ENCODE measurements at places on chromosomes 1 and 21. TPM values are rescaled to one million over a fixed set of nuclear protein-coding genes. Genes with fewer than 3 reads are reported as not detected.

- no peak for DNase-seq
Measured at GRCh38 chr1:196393742-196394141, 214.5 kb downstream of the KCNT2 start.

GRCh38 chr1:42914092-42914627 is 44.5 kb downstream of the SLC2A1 start:
- DNase-seq, result no peak

DNA sequence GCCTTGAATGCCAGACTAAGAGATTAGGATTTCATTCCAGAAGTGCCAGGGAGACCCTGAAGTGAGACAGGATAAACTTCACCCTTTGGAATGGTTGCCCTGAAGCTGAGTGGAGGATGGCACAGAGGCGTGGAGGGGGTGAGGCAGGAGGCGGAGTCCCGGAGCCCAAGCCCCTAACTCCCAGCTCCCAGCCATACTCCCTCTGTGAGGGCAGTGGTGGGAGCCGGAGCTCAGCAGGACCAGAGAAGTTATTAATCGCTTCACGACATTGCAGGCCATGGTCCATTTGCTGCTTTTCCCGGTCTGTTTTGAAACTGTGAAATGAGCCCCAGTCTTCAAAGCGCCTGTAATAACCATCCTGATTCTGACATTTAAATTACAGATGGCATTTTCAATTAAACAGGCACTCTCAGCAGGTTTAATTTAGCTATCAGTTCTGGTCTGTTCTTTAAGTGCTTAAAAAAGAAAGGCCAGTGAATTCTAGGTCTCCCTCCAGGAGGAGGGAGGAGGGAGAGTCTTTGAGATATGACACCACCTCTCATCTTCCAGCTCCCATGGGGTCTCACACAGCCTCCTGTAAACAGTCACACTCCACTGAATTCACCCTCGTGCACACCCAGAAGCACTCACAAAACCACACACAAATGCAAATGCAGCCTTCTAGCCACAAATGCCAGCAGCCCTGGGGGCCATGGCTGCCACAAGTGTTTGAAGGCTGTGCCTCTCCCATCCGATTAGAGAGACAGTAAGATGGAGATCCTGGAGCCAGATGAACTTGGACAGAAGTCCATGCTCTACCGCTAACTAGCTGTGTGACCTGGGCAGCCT is 19.6 kb downstream of the FBXO2 start:
- DNase-seq, result no peak

GRCh38 chr1:184911103-184911745 is 63.1 kb downstream of the NIBAN1 start:
- peak; percentile 51 for DNase-seq

GRCh38 chr1:119549719-119550132 is 42.7 kb downstream of the HSD3B1 start:
- DNase-seq, result peak; percentile 81

GRCh38 chr21:45244799-45245340 is 42.8 kb downstream of the POFUT2 start:
- no peak for DNase-seq

DNA sequence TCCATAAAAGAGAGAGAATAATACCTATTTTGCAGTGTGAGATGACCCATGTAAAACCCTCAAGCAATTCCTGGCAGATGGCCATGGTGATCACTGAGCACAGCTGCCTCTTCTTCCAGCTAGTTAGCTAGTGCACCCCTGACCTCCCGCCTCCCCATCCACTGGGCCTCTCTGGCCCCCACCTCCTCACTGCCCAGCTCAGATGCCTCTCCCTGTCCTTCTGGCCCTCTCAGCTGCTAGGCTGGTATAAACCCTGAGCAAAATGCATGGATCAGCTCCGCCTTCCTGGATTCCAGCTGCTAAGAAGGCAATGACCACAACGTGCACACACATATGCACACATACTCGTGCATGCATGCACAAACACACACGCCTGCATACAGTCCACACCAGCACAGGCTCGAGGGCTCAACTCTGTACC is 117.2 kb downstream of the DMRTB1 start:
- DNase-seq, result peak; percentile 59

DNA sequence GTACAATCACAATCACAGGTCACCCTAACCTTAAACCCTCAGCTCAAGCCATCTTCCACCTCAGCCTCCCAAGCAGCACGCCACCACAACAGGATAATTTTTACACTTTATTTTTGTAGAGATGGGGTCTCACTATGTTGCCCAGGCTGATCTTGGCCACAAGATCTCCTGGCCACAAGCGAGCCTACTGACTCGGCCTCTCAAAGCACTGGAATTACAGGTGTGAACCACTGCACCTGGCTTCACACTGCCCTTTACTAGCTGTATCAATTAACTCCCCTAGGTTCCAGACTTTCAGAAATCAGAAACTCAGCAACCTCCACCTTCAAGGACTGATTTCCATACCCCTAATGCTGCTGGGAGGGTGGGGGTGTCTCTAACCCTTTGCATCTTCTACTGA is 37.0 kb downstream of the NUP133 start:
- DNase-seq, result no peak

GRCh38 chr1:1150100-1150499 is 23.6 kb upstream of the TTLL10 start:
- DNase-seq, result no peak

- DNase-seq, result peak; percentile 92
Measured at GRCh38 chr1:224503161-224504118, 68.8 kb upstream of the WDR26 start.

DNA sequence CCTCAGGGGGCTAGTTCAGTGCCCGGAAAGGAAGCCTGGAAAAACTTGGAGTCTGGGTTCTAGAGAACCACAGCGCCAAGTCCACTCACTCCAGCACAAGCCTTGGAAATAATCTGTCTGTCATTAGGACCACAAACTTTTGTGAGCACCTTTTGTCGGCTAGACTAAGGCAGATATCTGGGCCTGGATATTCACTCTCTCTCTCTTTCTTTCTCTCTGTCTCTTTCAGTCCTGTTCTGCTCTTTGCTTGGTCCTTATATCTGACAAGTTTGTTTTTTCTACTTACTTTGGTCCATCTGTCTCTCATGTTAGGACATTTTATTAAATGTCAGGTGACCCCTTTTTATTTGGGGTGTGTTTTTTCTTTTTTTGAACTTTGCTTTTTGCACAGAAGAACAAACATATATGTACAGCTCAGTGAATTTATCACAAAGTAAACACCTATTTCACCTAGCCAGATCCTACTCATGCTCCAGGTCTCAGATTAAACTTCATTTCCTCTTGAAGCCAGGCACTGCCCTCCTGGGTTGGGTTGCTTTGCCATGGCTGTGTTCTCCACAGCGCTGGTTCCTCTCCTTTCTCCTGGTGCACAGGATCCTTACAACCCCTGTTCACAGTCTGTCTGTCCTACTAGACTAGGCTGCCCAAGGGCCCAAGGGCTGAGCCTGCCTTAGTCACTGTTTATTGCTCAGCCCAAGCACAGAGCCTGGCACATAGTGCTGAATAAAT is 40.8 kb downstream of the TCEANC2 start:
- no peak for DNase-seq

- DNase-seq, result peak; percentile 51
Measured at GRCh38 chr1:246117066-246117791, 389.9 kb downstream of the SMYD3 start.

GRCh38 chr1:101260556-101261350 is 23.9 kb downstream of the S1PR1 start:
- DNase-seq, result no peak

DNA sequence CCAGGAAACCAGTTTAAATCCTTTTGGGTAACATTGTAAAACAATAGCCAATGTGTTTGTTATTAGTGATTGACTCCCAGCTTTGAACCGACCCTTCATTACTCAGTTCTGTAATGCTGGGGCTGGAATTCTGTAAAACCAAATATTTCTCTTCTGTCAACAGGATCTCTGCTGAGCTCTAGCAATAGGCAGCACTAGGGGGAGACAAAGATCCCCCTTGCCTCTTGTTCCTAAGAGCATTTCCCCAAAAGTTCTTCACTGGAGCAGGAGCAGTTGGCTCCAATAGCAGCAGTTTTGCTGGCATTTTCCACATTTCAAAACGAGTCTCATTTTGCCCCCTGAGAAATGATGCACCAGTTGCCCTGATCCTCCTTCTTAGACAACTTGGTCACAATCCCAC is 1671.1 kb downstream of the MRPL39 start:
- DNase-seq, result peak; percentile 12

DNA sequence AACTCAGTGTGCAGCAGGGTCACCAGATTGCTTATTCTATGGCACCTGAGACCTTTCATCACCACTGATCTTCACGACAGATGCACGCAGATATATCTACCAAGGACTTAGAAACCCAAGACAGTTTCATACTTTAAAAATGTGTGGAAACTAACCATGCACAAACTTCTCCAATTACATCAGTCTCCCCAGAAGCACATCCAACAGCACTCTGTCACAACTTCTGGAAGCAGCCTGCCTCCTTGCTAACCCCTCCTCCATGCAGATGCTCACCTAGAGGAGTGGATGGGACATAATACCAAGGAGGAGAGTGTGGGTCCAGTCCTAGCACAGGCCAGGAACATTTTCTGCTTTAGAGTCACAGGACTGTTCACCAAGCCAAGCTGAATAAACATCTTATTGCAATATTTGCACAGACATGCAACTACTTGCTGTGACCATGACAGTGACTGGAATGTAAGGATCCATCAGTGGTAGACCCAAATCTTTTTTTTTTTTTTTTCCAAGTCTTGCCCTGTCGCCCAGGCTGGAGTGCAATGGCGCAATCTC is 69.4 kb downstream of the HIVEP3 start:
- no peak for DNase-seq

DNA sequence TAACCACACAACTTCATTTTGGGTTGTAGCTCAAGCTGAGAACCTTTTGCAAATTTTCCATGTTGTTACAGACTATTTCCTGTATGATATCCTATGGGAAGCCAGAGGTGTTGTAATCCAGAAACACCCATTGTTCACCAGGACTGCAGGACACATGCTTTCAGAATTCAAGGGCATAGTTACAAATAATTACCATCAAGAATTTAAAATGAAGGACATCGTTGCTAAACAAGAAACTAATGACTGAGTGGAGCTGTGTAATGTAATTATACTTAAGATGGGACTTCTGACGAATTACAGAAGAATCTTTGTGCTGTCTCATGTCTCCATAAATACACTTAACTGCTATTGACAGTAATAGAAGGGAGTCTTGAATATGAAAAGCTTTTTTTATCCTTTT is 47.6 kb upstream of the HOOK1 start:
- peak; percentile 56 for DNase-seq

The FCRL5 gene
- 5.8 TPM for total RNA-seq

The TSPEAR gene
- not detected for total RNA-seq

The SEC16B gene
- total RNA-seq, result 9.6 TPM

The LCE2C gene
- not detected for total RNA-seq

The SHE gene
- total RNA-seq, result 3.4 TPM

The THEM5 gene
- not detected for total RNA-seq

The ANKRD45 gene
- 10.1 TPM for total RNA-seq

The LRRC7 gene
- total RNA-seq, result 19.3 TPM

The ANKRD35 gene
- total RNA-seq, result 0.72 TPM

All from umbilical cord (tissue), 2 donors.